ENCODE measurements at places on chromosomes 7 and 10.

DNA sequence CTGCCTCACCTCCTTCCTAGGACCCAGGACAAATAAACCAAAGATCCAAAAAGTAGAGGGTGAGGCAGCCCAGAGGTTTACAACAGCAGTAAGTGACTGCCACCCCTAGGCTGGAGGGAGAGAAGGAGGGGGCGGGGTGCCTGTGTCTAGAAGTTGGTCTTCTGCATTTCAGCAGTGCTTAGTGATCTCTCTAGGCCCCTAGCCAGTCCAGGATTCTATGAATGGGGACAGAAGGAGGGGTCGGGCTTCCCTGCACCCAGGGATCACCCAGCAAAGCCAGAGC is 62.8 kb upstream of the KDM7A start:
- DNase-seq = no peak

GRCh38 chr7:96287559-96287958 is 34.3 kb downstream of the SLC25A13 start:
- no peak for DNase-seq

DNA sequence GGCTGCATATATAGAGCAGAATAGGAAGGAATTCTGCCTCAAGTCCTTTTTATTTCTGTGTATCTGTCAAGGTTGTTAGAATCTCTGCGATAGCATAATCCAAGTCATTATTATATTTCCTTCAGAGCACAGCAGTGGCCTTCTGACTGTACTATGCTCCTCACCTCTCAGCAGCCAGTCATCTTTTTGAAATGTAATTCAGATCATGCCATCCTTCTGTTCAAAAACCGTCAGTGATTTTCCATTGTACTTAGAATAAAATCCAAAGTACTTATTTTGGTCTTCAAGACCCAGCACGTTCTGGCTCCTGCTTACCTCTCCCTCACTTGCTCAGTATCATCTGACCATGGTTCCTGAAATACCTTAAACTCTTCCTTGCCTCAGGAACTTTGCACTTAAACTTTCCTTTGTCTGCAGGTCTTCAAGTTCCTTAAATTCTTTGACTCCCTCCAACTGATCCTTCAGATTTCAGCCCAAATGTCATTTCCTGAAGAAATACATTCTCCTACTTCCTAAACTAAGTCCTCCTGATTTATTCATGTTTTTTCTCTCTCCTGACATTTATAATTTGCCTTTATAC is 112.4 kb downstream of the ST7 start:
- DNase-seq = no peak

DNA sequence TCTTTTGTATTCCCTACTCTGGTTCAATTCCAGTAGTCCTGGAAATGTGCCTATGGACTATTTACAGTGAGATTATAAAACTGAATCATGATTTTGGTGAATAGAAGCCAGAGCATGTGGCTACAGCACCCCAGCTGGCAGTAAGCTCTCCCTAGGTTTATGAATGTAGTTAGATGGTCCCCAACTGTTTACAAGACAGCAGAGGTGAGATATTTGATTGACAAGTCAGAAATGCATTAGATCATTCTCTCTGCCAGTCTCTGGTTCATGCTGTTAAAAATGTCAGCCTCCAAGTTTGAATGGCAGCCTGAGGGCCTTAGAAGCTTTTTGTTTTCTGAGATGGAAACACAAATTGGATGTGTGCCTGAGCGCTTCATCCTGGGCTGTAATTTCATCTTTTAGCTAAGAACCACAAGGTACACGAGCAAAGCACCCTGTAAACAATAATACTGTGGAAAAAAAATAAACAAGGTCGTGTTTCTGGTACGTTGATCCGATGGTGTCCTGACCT is 85.0 kb downstream of the BTRC start:
- no peak for DNase-seq

- no peak for DNase-seq
Measured at GRCh38 chr10:86599729-86600128, 54.6 kb upstream of the OPN4 start.

All from GM06990 (cell line).